Fibroblast of the aortic adventitia (primary cell): ENCODE measurements at places on chromosomes 6 and 20. TPM values are rescaled to one million over a fixed set of nuclear protein-coding genes. Genes with fewer than 3 reads are reported as not detected.

The PPP1R14C gene
- total RNA-seq, result 2.1 TPM in 1 of 2 replicates, not detected in the other

The PTCRA gene
- not detected in 2 replicates for total RNA-seq

The BHLHE23 gene
- not detected in 2 replicates for total RNA-seq

The BMP7 gene
- not detected in 2 replicates for total RNA-seq

The IL20RA gene
- total RNA-seq, result 0.18 and 0.90 TPM in 2 replicates

The HTR1B gene
- under 0.01 and 0.25 TPM in 2 replicates for total RNA-seq

The ATP5F1E gene
- 34.4 and 43.6 TPM in 2 replicates for total RNA-seq

The GINM1 gene
- 63.4 and 87.9 TPM in 2 replicates for total RNA-seq

The LHFPL5 gene
- total RNA-seq, result not detected in 2 replicates

The SLC22A1 gene
- 0.09 and 5.8 TPM in 2 replicates for total RNA-seq

The ZSCAN12 gene
- 6.5 and 11.0 TPM in 2 replicates for total RNA-seq

The SMLR1 gene
- total RNA-seq, result not detected in 2 replicates

The LAMA5 gene
- total RNA-seq, result 5.6 and 11.1 TPM in 2 replicates

The CMTR1 gene
- total RNA-seq, result 30.7 and 49.9 TPM in 2 replicates

The ADTRP gene
- 2.6 and 10.9 TPM in 2 replicates for total RNA-seq

The AHI1 gene
- 11.4 and 33.4 TPM in 2 replicates for total RNA-seq

The DPPA5 gene
- total RNA-seq, result not detected in 2 replicates

The CSTF1 gene
- 36.1 and 49.6 TPM in 2 replicates for total RNA-seq

The TFAP2A gene
- 1.4 TPM in 1 of 2 replicates, not detected in the other for total RNA-seq

The PI16 gene
- total RNA-seq, result 1.5 and 6.3 TPM in 2 replicates

The STX11 gene
- total RNA-seq, result 0.16 and 3.5 TPM in 2 replicates

The UBD gene
- total RNA-seq, result not detected in 2 replicates

The THBS2 gene
- total RNA-seq, result 322 and 519 TPM in 2 replicates

The KHDC1L gene
- not detected in 2 replicates for total RNA-seq

The TAAR2 gene
- not detected in 2 replicates for total RNA-seq

The AVP gene
- total RNA-seq, result not detected in 2 replicates

The ECT2L gene
- under 0.01 and 3.3 TPM in 2 replicates for total RNA-seq

The CYP39A1 gene
- 0.63 and 4.7 TPM in 2 replicates for total RNA-seq

The ATP6V1G2 gene
- total RNA-seq, result 3.8 and 6.7 TPM in 2 replicates

The BMP2 gene
- total RNA-seq, result 10.6 and 12.3 TPM in 2 replicates

The ENPP1 gene
- total RNA-seq, result 5.6 and 7.4 TPM in 2 replicates

The FLRT3 gene
- total RNA-seq, result 0.54 and 5.9 TPM in 2 replicates

The HAO1 gene
- total RNA-seq, result not detected in 2 replicates

The HSPA12B gene
- 0.18 and 8.3 TPM in 2 replicates for total RNA-seq

The STX16 gene
- total RNA-seq, result 25.5 and 26.5 TPM in 2 replicates

The C2 gene
- 4.4 and 48.2 TPM in 2 replicates for total RNA-seq

The KIFC1 gene
- total RNA-seq, result 49.3 TPM in 1 of 2 replicates, not detected in the other

The ELOVL2 gene
- total RNA-seq, result 0.16 and 0.18 TPM in 2 replicates

The GTF2H4 gene
- 3.8 and 12.7 TPM in 2 replicates for total RNA-seq

The NDRG3 gene
- total RNA-seq, result 15.3 and 23.1 TPM in 2 replicates

The AK9 gene
- 8.0 and 16.6 TPM in 2 replicates for total RNA-seq

The SLC16A10 gene
- not detected in 2 replicates for total RNA-seq

The TNFAIP3 gene
- total RNA-seq, result 7.0 and 19.9 TPM in 2 replicates

The HMGA1 gene
- total RNA-seq, result 38.6 and 635 TPM in 2 replicates

The CLDN20 gene
- total RNA-seq, result not detected in 2 replicates

The ZNF391 gene
- 1.4 and 3.0 TPM in 2 replicates for total RNA-seq

The UBE2C gene
- total RNA-seq, result 0.49 and 53.3 TPM in 2 replicates

The CD109 gene
- total RNA-seq, result 39.2 and 170 TPM in 2 replicates

The TRIM27 gene
- 32.7 and 49.7 TPM in 2 replicates for total RNA-seq

The ENPP5 gene
- 0.36 and 5.3 TPM in 2 replicates for total RNA-seq

The ENPP3 gene
- total RNA-seq, result not detected in 2 replicates

The PAX1 gene
- total RNA-seq, result not detected in 2 replicates

The TASP1 gene
- total RNA-seq, result 6.5 and 11.3 TPM in 2 replicates

The ZC3H12D gene
- 0.09 TPM in 1 of 2 replicates, not detected in the other for total RNA-seq

The DYNLRB1 gene
- 30.0 and 144 TPM in 2 replicates for total RNA-seq
